Right renal pelvis (tissue), 4 donors: ENCODE measurements at places on chromosomes 13 and 19. TPM values are rescaled to one million over a fixed set of nuclear protein-coding genes. Genes with fewer than 3 reads are reported as not detected.

DNA sequence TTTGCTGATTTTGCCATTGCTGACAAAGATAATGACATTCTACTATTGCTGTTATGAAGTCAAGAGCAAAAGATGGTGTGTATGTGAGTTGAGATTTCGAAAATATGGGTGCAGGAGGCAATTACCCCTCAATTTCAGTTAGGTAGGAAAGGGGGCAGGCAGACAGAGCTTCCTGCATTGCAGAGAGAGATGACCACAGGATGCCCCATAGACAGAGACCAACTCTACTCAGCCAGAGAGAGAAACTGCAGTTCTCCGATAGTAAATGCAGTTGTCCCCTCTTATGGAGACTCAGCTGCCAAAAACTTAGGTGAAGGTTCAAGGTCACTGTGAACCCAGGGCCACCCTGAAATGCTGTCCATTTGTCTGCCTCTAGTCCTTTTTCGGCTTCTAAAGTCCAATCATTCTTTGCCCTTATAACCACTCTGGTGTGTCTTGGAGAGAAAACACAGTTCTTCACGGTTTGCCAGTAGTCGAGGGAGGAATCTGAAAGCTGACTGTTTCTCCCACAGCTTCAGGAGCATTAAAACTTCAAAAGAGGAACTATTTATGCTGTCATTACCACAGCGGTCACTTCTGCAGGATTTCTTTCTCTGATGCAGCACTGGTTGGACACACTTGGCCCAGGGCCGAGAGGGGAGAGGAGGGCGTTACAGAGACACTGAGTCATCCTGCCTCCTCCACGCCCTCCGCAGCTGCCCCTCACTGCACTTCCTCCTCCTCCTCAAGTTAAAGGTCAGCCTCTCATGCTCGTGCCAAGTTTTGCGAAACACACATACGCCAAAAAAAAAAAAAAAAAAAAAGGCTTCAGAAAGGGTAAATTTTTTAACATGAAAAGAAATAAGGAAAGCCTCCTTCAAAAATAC, 264.3 kb downstream of the FOXO1 start:
- peak; percentile 64 for DNase-seq

DNA sequence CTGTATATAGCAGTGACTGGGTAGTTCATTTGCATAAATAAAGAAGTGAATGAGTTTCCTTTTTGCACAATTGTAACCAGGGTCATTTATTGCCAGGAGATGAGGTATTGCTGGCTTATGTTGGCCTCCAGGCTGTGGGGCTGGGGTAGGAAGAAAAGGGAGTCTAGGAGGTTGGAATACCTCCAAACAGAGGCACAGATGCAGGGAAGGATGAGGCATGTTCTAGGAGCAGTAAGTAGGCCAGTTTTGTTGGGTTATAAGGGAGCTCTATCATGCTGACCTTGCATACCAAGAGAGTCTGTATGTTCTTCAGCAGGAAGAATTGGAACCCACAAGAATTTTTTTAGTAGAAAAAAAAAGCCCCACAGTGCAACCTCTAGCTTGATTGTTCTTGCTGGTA, 17.2 kb upstream of the CYSLTR2 start:
- DNase-seq = no peak

DNA sequence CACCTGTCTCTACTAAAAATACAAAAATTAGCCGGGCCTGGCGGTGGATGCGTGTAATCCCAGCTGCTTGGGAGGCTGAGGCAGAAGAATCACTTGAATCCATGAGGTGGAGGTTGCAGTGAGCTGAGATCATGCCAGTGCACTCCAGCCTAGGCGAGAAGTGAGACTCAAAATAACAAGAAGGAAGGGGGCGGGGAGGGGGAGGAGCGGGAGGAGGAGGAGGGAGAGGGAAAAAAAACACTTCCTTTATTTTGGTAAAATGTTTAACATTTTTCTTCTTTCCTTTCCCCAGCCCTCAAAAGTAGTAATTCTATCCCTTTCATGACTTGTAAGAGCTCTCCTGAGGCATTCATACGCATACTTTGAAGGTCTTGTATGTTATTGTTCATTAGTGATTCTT, 44.3 kb downstream of the SPRY2 start:
- no peak for DNase-seq

FPR2 gene
- 0.25 TPM for polyA plus RNA-seq

DNA sequence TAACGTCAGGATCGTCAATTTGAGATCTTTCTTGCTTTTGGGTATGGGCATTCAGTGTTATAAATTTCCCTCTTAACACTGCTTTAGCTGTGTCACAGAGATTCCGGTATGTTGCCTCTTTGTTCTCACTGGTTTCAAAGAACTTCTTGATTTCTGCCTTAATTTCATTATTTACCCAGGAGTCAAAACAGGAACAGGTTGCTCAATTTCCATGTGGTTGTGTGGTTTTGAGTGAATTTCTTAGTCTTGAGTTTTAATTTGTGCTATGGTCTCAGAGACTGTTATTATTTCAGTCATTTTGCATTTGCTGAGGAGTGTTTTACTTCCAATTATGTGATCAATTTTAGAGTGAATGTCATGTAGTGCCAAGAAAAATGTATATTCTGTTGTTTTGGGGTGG, 153.1 kb downstream of the PCDH17 start:
- no peak for DNase-seq

C19orf85 gene
- polyA plus RNA-seq = not detected

DNA sequence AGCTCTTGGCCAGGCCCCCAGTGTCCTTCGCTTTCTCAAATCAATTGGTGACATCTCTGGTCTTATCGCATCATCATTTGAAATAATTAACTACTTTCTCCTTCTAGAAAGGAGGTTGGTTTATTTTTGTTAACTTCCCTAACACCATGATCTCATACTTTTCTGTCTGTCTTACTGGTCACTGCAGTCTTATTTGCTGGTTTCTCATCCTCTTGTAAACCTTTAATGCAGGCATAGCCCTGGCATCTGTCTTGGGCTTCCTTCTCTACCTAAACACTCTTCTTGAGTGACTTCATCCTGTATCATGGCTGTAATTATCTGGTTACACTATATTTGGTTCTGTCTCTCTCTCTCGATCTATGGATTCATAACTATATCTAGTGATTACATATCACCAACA, 152.8 kb downstream of the CYSLTR2 start:
- no peak for DNase-seq

GRCh38 chr13:23637829-23638228, 67.6 kb downstream of the TNFRSF19 start:
- no peak for DNase-seq

DNA sequence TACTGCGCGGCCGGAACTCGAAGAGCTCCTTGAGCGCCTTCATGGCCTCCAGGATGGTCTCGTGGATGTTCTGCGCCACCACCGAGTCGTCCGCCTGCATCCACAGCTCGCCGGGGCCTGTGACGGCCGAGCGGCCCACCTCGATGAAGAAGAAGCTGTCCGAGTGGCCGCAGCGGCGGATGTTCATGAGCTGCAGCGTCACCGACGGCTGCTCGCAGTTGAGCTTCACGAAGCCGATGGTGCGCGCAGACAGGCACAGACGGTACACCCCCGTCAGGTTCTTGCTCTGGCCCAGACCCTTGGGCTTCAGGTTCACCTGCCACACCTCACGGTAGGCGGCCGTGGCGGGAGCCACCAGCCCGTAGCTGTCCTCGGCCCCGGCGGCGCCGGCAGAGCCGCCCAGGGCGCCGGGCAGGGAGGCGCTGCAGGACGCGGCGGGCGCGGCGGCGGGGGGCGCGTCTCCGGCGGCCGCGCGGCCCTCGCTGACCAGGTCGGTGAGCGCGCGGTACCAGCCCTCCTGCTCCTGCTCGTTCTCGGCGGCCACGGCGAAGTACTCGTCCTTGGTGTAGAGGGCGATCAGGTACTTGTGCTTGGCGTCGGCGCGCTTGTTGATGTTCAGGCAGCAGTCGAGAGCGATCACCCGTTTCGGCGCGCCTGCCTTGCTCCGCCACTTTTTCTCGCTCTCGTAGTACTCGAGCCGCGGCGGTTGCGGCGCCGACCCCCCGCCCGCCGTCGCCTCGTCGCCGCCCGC, 1.1 kb downstream of the IRS2 start:
- DNase-seq = no peak

- no peak for DNase-seq
Observed at GRCh38 chr13:57546942-57547341, 84.6 kb upstream of the PCDH17 start.

DNA sequence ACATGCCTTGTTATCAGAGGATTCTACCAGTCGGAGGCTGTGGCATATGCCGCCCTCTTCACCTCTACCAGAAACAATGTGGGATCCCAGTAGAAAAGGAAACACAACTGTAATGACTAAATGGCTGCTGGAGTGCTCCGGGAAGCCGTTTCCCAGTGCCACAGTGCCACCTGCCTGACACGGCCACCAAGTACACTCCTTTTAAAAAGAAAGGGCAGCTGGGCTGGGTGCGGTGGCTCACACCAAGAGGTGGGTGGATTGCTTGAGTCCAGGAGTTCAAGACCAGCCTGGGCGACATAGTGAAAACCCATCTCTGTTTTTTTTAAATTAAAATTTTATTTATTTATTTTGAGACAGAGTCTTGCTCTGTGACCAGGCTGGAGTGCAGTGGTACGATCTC, 67.3 kb downstream of the TRPM4 start:
- DNase-seq = no peak

DNA sequence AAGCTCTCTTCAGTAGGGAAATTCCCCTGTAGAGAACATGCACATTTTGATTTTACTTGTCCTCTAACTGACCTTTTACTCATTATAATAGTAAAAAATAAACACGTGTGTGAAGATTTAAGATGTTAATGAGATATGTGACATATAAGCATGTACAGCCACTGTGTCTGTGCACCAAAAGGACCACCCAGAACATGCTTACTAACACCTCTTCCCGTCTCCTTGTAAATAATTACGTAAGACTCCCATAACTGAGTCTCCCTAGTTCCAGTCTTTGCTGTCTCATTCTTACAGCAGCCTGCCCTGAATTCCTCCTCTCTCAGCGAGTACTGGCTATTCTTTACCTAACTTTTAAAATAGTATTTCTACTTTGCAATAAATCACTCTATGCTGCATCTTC, 53.6 kb downstream of the ZNF100 start:
- DNase-seq = no peak

DNA sequence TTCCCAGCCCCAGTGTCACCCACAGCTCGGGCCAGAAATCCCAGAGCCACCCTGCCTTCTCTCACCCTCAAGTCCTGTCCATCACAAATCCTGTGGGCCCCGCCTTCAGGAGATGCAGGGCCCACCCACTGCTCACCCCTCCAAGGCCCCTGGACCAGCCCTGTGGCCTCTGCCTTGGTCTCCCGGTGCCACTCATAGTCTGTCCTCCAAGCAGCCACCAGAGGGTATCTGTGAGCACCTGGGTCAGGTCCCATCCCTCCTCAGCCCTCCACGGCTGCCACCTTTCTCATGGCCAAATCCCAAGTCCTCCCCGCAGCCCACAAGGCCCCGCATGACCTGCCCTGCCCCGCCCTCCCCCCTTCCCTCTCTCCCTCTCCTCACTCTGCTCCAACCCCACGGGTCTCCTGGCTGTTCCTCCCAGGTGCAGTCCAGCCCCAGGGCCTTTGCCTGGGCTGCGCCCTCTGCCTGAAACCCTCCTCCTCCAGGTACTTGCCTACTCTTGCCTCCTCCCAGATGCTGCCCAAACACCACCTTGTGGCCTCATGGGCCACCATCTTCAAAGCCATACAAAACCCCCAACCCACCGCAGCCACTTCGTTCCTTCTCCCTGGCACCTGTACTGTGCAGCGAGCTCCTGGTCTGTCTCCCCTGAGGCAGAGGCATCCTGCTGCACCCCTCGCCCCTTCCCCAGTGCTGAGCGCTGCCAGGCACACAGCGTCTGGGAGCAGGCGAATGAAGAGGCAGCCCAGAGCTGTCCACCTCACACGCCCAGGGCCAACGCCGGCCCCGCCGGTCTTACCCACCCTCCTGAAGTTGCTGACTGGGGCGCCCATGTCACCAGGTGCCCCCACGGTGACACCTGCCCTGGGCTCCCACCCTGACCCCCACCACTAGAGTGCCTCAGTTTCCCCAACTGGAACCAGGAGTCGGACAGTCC, 13.2 kb upstream of the UQCR11 start:
- no peak for DNase-seq

SHANK1 gene
- 5.3 TPM for polyA plus RNA-seq

KIR2DL1 gene
- polyA plus RNA-seq = not detected

DNA sequence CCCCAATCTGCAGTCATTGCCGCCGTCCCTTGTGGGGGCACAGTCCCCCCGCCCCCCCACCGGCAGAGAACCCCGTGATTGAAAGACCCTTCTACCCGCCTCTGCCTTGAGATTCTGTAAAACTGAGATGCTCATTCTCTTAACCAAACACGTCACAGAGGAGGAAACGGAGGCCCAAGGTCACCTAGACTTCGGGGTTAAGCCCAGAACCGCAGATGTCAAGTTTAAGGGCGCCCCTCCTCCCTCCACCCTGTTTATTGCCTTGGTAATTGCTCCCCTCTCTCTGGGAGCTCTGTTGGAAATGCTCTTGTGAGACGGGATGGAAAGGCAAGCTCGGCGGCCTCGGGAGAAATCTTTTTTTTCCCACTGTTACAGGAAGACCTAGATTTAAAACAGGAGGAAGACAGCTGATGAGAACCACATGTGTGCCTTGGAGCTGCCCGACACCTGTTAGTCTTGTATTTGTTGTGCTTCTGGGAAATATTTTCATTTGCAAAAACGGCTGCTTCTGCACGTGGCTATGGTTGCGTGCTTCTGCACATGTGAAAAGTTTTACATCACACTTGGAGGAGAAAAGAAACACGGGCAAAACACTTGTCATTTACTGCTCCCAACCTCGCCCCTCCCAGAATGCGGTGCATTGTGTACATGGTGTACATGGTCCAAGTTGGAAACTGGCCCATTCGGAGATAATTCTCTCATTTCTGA, 1.1 kb upstream of the MED26 start:
- no peak for DNase-seq

ZNF579 gene
- polyA plus RNA-seq = 17.5 TPM

DNA sequence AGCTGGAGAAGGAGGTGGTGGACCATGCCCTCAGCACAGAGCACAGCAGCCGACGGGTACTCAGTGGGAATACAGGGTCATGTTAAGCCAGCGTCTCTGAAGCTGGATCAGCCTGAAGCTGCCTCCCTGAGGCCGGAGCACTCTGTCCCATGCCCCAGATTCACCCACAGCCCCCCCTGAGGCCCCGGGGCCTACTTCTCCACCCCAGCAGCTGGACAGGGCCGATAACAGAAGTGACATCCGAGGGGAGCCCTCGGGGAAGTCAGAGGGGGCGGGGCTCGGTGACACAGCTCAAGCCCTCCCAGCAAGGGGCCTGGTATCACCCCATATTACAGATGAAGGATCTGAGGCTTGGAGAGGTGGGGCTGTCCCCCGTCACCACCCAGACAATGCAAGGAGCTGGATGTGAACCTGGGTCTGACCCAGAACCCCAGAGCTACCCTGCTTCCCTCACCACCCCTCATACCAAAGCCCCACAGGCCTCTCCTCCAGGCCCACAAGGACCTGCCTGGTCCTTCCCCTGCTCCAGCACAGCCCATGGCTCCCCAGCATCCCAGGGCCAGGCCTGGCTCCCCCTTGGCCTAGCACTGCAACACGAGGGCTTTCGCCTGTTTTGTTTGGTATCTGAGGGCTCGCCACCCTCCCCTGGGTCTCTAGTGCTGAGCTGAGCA, 5.7 kb downstream of the R3HDM4 start:
- no peak for DNase-seq

DNA sequence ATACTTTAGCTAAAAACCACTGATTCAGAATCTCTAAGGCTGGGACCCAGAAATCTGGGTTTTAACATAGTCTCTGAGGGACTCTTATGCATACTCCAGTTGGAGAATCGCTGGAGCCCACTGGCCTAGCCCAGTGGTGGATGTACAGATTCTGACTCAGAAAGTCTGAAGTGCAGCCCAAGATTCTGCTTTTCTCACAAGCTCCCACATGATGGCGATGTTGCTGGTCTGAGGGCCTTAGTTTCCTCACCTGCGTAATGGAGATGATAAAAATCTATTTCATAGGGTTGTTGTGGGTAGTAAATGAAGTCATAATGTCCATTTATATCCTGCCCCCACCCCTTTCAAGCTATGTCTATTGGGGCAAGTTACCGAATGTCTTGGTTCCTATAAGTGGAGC, 7.7 kb upstream of the CDADC1 start:
- no peak for DNase-seq
